ENCODE measurements at places on chromosomes 7 and 10. TPM values are rescaled to one million over a fixed set of nuclear protein-coding genes. Genes with fewer than 3 reads are reported as not detected.
A peak's percentile ranks its signal among the peaks of the same experiment; 100 is the strongest.

DNA sequence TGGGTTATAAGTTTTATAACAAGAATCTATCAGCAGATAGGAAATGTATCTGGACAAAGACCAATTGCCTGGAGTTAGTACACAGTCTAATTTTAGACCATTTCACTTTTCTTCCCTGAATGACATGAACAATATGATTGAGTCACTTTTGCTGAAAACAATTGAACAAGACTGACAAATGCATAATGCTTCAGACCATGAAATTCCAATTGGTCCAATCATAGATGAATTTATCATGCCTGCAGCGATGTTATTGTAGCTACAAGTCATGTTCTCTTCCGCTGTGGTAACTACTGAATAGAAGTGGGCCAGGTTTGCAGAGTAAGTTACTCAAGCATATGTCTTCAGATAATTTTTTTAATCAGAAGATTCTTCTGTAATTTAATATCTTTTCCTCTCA lies 73.4 kb downstream of the VSTM2A start:
- H3K27ac ChIP-seq: no peak overlapping the region
- no peaks in the 10 kb centered on the region for H3K36me3 ChIP-seq
- DNase-seq: no peak
- no peaks in the 10 kb centered on the region for H3K27me3 ChIP-seq

DNA sequence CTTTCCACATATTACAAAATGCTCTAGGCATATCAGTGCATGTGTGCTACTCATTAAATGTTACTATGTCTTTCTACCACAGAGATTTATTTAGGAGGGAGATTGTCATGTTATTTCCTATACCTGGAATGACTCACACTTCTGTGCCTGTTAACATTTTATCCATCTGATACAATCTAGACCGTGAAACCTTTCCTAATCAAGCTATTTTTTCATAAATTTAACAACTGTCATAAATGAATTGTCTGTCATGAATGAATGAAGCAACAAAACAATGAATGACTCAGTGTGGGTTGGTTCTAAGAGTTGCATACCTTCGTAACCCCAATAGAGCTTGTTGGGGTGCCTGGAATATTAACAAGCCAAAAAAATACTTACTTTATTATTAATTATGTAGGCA lies 554.3 kb downstream of the GRM8 start:
- H3K27me3 ChIP-seq: peaks cover 15% of the 10 kb centered on the region
- H3K36me3 ChIP-seq: no peaks in the 10 kb centered on the region
- H3K4me3 ChIP-seq: no peak overlapping the region
- DNase-seq: no peak

- no peaks in the 10 kb centered on the region for H3K36me3 ChIP-seq
- H3K27ac ChIP-seq: no peak overlapping the region
- H3K4me3 ChIP-seq: no peak overlapping the region
- H3K4me1 ChIP-seq: no peaks in the 10 kb centered on the region
Observed at GRCh38 chr10:66811211-66811610, 114.6 kb upstream of the LRRTM3 start.

DNA sequence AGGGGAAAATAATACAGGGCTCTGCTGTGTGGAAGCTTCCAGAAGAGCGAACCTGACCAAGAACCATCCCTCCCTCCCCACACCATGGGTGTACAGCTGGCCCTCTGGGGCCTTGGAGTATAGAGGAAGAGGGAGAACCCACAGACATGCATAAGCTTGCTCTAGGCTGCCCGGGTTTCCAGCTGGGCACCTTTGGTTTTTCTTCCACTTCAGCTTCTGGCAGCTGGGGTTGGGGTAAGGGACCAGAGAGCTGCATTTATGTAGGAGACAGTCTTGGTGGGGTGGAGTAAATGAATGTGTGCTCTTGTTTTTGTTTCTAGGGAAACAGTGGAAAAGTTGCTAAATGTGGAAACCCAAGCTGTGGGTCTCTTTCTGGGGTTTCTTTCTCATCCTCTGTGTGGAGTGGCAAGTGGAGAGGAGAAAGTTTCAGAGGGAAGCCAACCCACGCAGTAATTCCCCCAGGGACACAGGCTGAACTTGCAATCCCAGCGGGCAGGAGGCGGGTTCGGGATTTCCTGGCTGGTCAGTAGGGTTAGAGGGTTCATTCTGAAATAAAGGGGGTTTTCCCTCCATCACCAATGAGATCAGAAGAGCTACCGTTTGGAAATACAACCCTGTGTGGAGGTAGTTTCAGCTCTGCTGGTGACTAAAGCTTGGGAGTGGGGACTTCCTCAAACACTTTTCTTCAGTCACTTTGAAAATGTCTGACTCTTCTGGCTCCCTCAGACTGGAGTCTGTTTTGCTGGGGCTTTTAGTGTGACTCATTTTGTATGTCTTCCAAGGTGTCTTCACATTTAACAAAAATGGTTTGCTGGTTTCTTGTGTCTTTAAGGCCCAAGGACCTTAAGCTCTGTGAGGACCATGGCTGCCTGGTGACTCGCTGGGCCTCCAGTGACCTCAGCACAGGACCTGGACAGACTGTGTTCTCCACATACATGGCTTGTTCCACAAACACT lies 22.2 kb upstream of the SRGN start:
- peaks cover 36% of the 10 kb centered on the region for H3K4me1 ChIP-seq
- no peak overlapping the region for H3K4me3 ChIP-seq
- peaks cover 3% of the 10 kb centered on the region for H3K36me3 ChIP-seq
- no peaks in the 10 kb centered on the region for H3K27me3 ChIP-seq
- H3K27ac ChIP-seq: peak overlapping the region; percentile 81

- peaks cover 9% of the 10 kb centered on the region for H3K27me3 ChIP-seq
- H3K4me1 ChIP-seq: peaks cover 8% of the 10 kb centered on the region
- no peak for DNase-seq
Observed at GRCh38 chr7:100670074-100670473, 3.5 kb upstream of the GNB2 start.

DNA sequence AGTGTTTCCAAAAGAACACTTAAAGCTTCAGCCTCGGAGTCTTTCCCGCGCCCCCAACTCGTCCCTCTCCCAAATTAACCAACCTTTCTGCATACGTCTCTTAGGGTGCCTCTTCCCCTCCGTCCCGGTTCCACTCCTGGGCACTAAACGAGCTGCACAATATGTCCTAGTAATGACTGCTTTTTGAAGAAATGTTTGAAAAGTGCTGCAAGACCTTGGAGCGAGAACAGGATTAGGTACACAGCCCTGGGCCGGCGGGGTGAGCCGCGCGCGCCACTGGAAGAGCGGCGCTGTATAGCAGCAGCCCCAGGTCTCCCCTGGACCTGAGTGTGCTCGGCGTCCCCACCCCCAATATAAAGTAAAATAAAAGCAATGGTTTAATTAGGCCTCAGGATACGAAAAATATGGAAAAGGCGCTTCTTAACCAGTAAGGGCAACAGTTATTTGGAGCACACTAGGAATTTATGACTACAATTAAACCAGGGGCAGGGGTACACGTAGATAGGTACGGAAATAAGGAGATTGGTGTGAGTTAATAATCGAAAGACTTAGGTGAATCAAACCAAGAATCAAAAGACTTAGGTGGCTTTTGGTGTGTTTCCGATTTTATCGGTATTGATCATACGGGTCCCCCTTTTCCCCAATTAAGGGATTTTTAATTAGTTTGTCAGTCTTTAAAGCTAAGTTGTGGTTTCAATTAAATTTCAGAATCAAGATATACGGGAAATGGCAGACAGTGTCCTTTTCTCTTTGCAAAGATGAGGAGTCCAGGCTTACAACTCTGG lies 1.9 kb downstream of the TET1 start:
- H3K4me1 ChIP-seq: peaks cover 24% of the 10 kb centered on the region
- no peak for DNase-seq
- H3K36me3 ChIP-seq: peaks cover 2% of the 10 kb centered on the region

- H3K4me1 ChIP-seq: no peaks in the 10 kb centered on the region
- H3K4me3 ChIP-seq: no peak overlapping the region
- H3K36me3 ChIP-seq: no peaks in the 10 kb centered on the region
- DNase-seq: no peak
- no peak overlapping the region for H3K27ac ChIP-seq
Observed at GRCh38 chr7:135914346-135914745, 62.8 kb downstream of the MTPN start.

- H3K4me3 ChIP-seq: no peak overlapping the region
- H3K4me1 ChIP-seq: no peaks in the 10 kb centered on the region
- no peak for DNase-seq
- H3K27ac ChIP-seq: no peak overlapping the region
- H3K36me3 ChIP-seq: no peaks in the 10 kb centered on the region
Observed at GRCh38 chr7:51198654-51199053, 118.0 kb downstream of the COBL start.

GRCh38 chr10:6049031-6049400 lies 13.2 kb downstream of the IL2RA start:
- no peak for DNase-seq
- H3K27me3 ChIP-seq: no peaks in the 10 kb centered on the region
- peaks cover 82% of the 10 kb centered on the region for H3K36me3 ChIP-seq
- H3K4me3 ChIP-seq: peak overlapping the region; percentile 76

GRCh38 chr7:39754326-39755120 lies 131.2 kb downstream of the RALA start:
- H3K27ac ChIP-seq: no peak overlapping the region
- H3K36me3 ChIP-seq: peaks cover 4% of the 10 kb centered on the region
- peaks cover 9% of the 10 kb centered on the region for H3K4me1 ChIP-seq
- no peak for DNase-seq

GRCh38 chr10:67621834-67622233 lies 74.2 kb downstream of the CTNNA3 start:
- peaks cover 1% of the 10 kb centered on the region for H3K36me3 ChIP-seq
- peaks cover 4% of the 10 kb centered on the region for H3K4me1 ChIP-seq
- H3K27ac ChIP-seq: no peak overlapping the region
- no peak overlapping the region for H3K4me3 ChIP-seq

- H3K36me3 ChIP-seq: peaks cover 22% of the 10 kb centered on the region
- DNase-seq: no peak
- no peaks in the 10 kb centered on the region for H3K27me3 ChIP-seq
- no peak overlapping the region for H3K4me3 ChIP-seq
Observed at GRCh38 chr7:131330299-131330698, 2.6 kb downstream of the MKLN1 start.

GRCh38 chr10:124566981-124567835 lies 105.6 kb downstream of the LHPP start:
- no peak overlapping the region for H3K4me3 ChIP-seq
- H3K27ac ChIP-seq: no peak overlapping the region
- DNase-seq: no peak
- no peaks in the 10 kb centered on the region for H3K36me3 ChIP-seq
- H3K4me1 ChIP-seq: no peaks in the 10 kb centered on the region

- H3K27ac ChIP-seq: no peak overlapping the region
- no peak for DNase-seq
- H3K27me3 ChIP-seq: no peaks in the 10 kb centered on the region
- H3K4me1 ChIP-seq: no peaks in the 10 kb centered on the region
Observed at GRCh38 chr10:23106331-23107072, 11.1 kb downstream of the MSRB2 start.

GRCh38 chr7:152608656-152609055 lies 67.3 kb downstream of the XRCC2 start:
- no peak for DNase-seq
- no peak overlapping the region for H3K27ac ChIP-seq
- no peaks in the 10 kb centered on the region for H3K27me3 ChIP-seq
- H3K4me3 ChIP-seq: no peak overlapping the region

- H3K36me3 ChIP-seq: peaks cover 7% of the 10 kb centered on the region
- H3K4me1 ChIP-seq: peaks cover 76% of the 10 kb centered on the region
- no peaks in the 10 kb centered on the region for H3K27me3 ChIP-seq
Observed at GRCh38 chr10:30531751-30532530, 97.6 kb downstream of the LYZL2 start.

DNA sequence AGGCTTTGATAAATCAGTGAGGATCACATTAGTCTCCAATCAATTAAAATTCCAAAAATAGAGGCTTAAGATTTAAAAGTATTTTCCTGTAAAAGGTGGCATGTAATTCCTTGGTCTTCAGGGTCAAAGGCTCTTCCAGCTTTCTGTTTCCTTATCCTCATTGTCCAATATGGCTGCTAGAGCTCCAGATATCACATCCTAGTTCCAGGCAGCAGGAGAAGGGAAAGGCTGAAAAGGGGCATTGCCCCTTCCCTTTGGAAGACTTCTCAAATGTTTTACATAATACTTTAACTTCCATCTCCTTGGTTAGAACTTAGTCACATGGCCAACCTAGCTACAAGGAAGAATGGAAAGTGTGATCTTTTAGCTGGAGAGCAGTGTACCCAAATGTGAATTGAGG lies 39.2 kb upstream of the JAZF1 start:
- no peak overlapping the region for H3K27ac ChIP-seq
- no peak overlapping the region for H3K4me3 ChIP-seq
- H3K27me3 ChIP-seq: peaks cover 37% of the 10 kb centered on the region

DNA sequence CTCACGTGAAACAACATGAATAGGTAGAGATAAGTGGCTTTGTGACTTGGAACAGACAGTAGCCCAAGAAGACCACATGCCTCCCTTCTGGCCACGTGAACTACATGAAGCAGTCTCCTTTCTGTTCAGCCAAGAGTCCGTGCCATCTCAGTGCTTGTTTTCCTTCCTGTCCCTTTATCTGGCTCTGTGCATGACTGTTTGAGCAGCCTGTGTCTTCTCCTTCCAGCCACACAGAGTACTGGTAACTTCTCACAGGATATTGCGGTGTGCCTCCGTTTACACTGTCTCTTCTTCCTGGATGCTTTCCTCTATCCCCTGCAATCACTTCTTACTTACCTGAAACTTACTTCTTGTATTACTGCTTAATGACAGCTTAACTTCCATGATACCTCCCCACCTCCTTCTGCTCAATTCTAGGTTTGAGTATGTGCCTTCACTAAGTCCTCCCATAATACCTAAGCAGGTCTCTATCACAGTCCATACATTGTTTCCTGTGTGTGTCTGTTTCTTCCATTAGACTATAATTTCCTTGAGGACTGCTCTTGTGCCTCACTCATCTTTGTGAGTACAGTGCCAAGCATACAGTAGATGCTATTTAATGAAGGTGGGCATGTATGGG lies 748.7 kb downstream of the AUTS2 start:
- no peak for DNase-seq
- no peak overlapping the region for H3K27ac ChIP-seq
- H3K4me1 ChIP-seq: peaks cover 13% of the 10 kb centered on the region
- no peak overlapping the region for H3K4me3 ChIP-seq
- H3K27me3 ChIP-seq: peaks cover 32% of the 10 kb centered on the region

- H3K27ac ChIP-seq: no peak overlapping the region
- DNase-seq: no peak
- no peaks in the 10 kb centered on the region for H3K4me1 ChIP-seq
- H3K4me3 ChIP-seq: no peak overlapping the region
Observed at GRCh38 chr10:4867520-4868356, 41.7 kb downstream of the AKR1E2 start.

The CPA5 gene
- total RNA-seq: 4.0 TPM

The LRRC18 gene
- not detected for total RNA-seq

The NPVF gene
- not detected for total RNA-seq

The MACC1 gene
- total RNA-seq: 2.7 TPM

The FXYD4 gene
- total RNA-seq: 0.37 TPM

The SPDYE5 gene
- total RNA-seq: not detected

The SPRN gene
- not detected for total RNA-seq

The PDCD4 gene
- 74.0 TPM for total RNA-seq

The EBF3 gene
- not detected for total RNA-seq

The COL26A1 gene
- not detected for total RNA-seq

Measured in activated CD8-positive, alpha-beta memory T cell treated with anti-CD3 and anti-CD28 coated beads, Interleukin-2, amount 10 ng/mL, durations not matched to agents 7 days and 5 days (primary cell).